Stimulated activated CD4-positive, alpha-beta T cell treated with anti-CD3 and anti-CD28 coated beads, Interleukin-15, amount 100 ng/mL, for 1 hour (primary cell): ENCODE measurements at places on chromosomes 2 and 18.

DNA sequence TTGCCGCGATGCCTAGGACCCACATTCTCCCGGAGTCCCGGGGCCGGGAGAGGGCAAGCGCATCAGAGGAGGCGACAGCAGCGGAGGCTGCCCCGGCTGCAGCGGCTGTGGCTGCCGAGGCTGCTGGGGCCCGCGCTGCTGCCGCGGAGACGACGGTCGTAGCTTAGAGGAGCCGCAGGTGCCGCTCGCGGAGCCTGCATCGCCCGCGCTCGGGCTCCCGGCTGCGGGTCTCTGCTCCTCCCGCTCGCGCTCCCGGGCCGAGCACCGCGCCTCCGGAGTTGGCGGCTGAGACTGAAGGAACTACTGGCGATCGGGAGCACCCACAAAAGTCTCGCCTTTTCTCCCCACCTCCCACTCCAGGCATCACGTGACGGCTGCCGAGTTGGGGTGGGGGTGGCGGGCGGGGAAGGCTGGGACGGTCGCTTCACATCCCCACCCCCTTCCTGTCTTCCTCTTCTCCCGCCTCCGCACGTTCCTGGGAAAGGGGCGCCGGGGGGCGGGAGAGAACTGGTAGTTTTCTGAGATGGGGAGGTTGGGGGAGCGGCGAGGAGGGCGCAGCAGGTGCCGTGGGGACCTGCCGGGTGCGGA, at the start of gene LYPD1:
Gene LYPD1, minus strand, starts transcription at position 298 of the 588 bp plus-strand sequence. Its CDS starts 273 bp downstream, at position 25.
- DNase-seq: no peak

- DNase-seq: no peak
Observed at GRCh38 chr2:143732076-143732475, 602.9 kb downstream of the ARHGAP15 start.

DNA sequence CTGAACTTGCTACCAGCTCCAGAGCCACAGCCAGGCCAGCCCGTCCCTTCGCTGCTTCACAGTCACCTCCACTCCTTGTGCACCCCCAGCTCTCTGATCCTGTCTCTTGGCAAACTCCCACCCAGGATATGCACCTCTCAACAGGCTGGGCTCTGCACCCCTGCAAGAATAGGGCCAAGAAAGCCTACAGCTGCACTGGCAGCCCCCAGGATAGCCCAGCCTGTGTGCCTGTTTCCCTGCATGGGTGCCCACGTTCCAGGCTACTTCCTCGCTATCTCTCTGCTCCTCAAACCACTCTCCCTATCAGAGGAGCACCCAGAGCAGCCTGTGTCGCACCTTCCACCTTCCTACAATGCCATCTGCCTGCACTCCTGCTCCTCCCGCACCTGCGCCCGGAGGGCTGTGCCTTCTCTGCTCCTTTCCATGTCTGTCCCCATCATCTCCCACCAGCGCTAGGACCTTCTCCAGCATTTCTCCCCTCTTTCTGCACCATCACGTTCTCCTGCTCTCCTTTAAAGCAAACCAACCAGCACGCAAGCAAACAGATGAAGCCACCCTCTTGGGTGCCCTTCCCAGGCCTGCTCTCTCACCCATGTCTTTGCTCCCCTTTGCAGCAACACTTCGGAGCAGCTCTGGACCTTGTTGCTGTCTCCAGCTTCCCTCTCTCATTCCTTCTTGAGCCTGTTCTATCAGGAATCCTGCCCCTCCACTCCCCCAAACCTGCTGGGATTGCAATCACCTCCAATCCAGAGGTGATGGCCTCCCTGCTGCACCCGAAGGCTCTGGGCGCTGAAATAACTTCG, 313.2 kb upstream of the HS6ST1 start:
- DNase-seq: no peak

GRCh38 chr2:107428781-107429180, 397.9 kb upstream of the RGPD4 start:
- DNase-seq: no peak

DNA sequence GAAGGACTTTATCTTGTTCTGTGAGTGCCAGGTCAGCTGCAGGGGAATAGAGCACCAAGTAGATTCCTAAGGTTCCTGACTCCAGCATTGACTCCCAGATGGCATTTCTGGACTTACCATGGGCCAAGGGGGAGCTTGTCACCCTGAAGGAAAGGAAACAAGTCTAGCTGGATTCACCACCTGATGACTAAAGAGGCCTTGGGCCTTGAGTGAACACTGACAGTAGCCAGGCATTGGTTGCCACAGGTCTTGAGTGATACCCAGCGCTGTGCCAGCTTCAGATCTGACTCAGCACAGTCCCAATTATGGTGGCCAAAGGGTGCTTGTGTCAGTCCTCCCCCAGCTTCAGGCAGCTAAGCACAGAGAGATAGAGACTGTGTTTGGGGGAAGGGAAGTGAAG, 40.1 kb upstream of the CAPN13 start:
- no peak for DNase-seq

- DNase-seq: no peak
Observed at GRCh38 chr2:233122541-233122940, 62.4 kb downstream of the INPP5D start.

DNA sequence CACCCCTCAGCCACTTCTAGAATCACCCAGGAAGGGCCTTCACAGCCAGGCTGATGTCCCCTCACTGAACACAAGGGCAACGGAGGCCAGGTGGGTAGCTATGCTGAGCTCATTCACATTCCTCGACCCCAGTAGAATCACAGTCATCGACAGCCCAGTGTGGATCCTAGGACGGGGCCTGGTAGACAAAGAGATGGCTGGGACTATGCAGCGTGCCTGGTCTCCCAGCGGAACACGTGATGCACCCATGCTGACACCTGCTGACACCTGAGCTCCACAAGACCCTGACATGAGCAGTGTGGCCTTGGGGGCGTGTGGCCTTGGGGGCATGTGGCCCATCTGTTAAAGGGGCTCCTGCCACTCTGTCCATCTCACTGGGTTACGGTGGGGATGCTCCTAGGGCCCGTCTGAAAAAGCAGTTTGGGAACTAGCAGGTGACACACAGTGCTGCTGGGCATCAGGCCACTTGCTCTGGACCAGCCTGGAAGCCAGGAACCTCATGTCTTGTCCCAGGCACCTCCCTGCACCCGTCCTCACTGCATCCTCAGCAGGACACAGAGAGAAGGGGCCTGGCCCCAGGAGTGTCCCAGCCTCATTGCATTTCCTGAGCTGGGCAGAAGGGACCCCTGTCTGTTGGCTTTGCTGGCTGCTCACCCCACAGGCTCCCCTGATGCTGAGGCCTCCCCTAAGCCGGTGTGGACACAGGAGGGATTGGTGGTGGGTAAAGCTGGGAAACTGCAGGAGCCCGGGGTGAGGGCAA, 9.7 kb downstream of the ECEL1 start:
- DNase-seq: no peak
